ENCODE measurements at places on chromosomes 2 and 18. TPM values are rescaled to one million over a fixed set of nuclear protein-coding genes. Genes with fewer than 3 reads are reported as not detected.

The HJURP gene
- 0.69 TPM for polyA plus RNA-seq

The GCG gene
- polyA plus RNA-seq = not detected

The GATA6 gene
- polyA plus RNA-seq = not detected

The DLGAP1 gene
- polyA plus RNA-seq = not detected

The MAP2 gene
- polyA plus RNA-seq = not detected

The CYP27A1 gene
- polyA plus RNA-seq = 0.60 TPM

The ATP9B gene
- 11.5 TPM for polyA plus RNA-seq

The IL1B gene
- 0.31 TPM for polyA plus RNA-seq

The PAX8 gene
- polyA plus RNA-seq = not detected

The C1D gene
- polyA plus RNA-seq = 48.6 TPM

The DSG4 gene
- polyA plus RNA-seq = not detected

The CTAGE1 gene
- polyA plus RNA-seq = not detected

The FABP1 gene
- not detected for polyA plus RNA-seq

The GAREM2 gene
- polyA plus RNA-seq = 1.4 TPM

The NEDD4L gene
- 2.2 TPM for polyA plus RNA-seq

The ANKRD30BL gene
- not detected for polyA plus RNA-seq

The SERPINB10 gene
- not detected for polyA plus RNA-seq

The TSPYL6 gene
- not detected for polyA plus RNA-seq

The ABCG8 gene
- polyA plus RNA-seq = not detected

The LBX2 gene
- polyA plus RNA-seq = not detected

The PRSS56 gene
- polyA plus RNA-seq = not detected

The POTEI gene
- not detected for polyA plus RNA-seq

The TMEM37 gene
- not detected for polyA plus RNA-seq

The NIF3L1 gene
- polyA plus RNA-seq = 31.0 TPM

The DUSP2 gene
- polyA plus RNA-seq = 555 TPM

The IL1R2 gene
- 3.3 TPM for polyA plus RNA-seq

The IL1F10 gene
- polyA plus RNA-seq = not detected

The FAM237A gene
- polyA plus RNA-seq = not detected

The TNFRSF11A gene
- polyA plus RNA-seq = 13.5 TPM

The CYP26B1 gene
- polyA plus RNA-seq = not detected

The GALR1 gene
- not detected for polyA plus RNA-seq

The EIPR1 gene
- polyA plus RNA-seq = 41.1 TPM

The TNFAIP6 gene
- polyA plus RNA-seq = not detected

The SCYGR4 gene
- not detected for polyA plus RNA-seq

The CSRNP3 gene
- polyA plus RNA-seq = not detected

Data from immature natural killer cell (primary cell).